ENCODE measurements at places on chromosomes 4 and X. TPM values are rescaled to one million over a fixed set of nuclear protein-coding genes. Genes with fewer than 3 reads are reported as not detected.

DNA sequence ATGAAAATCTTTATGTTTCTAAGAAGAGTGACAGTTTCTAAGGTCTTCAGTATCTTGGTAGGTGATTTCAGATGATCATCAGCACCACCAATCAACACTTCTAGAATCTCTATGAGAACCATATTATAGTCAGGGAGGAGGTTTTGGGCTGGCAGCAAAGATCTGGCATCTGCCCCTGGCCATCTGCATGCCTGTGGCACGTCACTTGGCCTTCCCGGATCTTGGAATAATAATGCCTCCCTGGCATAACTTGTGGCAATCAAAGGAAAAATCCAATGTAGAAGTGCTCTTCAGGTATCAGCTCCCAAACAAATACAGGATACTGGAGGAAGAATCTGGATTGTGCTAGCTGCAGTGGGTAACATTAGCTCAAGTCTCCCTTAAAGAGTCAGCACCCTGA lies 57.3 kb downstream of the RASL11B start:
- H3K27ac ChIP-seq = no peak overlapping the region
- H3K27me3 ChIP-seq = no peaks in the 10 kb centered on the region
- DNase-seq = no peak
- no peaks in the 10 kb centered on the region for H3K4me1 ChIP-seq
- no peak overlapping the region for H3K4me3 ChIP-seq

DNA sequence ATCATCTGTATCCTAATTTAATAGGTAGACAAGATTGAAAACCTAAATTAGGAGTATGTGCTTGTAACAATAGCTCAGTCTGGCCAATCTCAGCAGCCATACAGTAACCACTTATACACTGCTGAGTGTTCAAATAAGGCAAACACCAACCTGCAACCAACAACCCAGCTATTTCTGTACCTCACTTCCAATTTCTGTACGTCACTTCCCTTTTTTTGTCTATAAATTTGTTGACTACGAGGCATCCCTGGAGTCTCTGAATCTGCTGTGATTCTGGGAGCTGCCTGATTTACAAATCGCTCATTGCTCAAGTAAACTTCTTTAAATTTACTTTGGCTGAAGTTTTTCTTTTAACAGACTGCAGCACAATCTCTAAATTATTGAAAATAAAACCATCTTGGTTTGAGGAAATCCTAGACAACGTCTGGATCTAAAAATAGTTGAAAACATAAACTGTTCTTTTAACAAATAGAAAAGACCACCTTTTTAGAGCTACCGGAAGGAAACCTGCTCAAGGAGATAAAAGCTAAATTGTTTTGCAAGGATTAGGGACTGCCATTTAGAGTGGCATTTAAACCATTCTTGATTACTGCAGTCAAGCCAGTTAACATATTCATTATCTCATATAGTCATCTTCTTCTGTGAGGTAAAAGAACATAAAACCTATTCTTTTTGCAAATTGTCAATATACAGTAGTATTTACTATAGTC lies 778.1 kb downstream of the SH3BGRL start:
- H3K27me3 ChIP-seq = no peaks in the 10 kb centered on the region
- H3K27ac ChIP-seq = no peak overlapping the region
- no peaks in the 10 kb centered on the region for H3K36me3 ChIP-seq
- DNase-seq = no peak
- no peaks in the 10 kb centered on the region for H3K4me1 ChIP-seq

DNA sequence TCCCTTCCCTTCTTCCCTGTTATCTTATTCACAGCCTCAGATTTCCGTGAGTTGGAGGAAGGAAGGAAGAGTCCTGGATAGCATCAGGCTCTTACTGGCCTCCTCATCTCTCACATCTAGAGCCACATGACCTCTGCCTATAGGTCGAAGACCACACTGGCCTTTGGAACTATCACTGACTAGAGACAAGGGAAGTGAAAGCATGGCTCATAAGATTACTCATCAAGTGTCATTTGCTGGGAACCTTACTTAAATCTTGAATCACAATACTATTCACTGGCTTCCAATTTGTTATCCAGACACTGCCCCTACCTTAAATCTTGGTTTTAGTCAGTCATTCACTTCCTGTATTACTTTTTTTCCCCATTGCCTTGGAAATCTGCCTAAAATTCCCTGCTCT lies 61.6 kb upstream of the MTMR8 start:
- DNase-seq = no peak
- no peak overlapping the region for H3K27ac ChIP-seq
- no peak overlapping the region for H3K4me3 ChIP-seq
- H3K4me1 ChIP-seq = no peaks in the 10 kb centered on the region

DNA sequence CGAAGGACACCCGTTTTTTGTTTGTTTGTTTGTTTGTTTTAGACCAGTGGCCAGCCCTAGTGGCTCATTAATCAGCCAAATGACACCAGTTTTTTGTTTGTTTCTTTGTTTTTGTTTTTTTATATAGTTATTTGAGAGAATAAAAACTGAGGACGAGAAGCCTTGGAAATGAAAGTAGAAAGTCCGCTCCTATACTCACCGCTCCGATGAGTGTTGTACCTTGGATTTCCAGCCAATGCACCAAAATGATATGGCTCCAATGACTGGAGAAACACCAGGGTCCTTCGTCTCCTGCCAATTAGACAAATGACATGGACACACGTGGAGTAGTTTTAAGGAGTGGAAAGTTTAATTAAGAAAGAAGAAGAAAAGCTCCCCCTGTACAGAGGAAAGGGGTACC lies 87.9 kb downstream of the ZXDA start:
- H3K4me1 ChIP-seq = peaks cover 3% of the 10 kb centered on the region
- DNase-seq = no peak

- no peak overlapping the region for H3K27ac ChIP-seq
- no peak overlapping the region for H3K4me3 ChIP-seq
- no peaks in the 10 kb centered on the region for H3K27me3 ChIP-seq
- DNase-seq = no peak
- H3K36me3 ChIP-seq = no peaks in the 10 kb centered on the region
Measured at GRCh38 chrX:10922159-10922558, 189.0 kb upstream of the HCCS start.

GRCh38 chr4:39096847-39097246 lies 34.8 kb downstream of the KLHL5 start:
- H3K4me3 ChIP-seq = no peak overlapping the region
- no peaks in the 10 kb centered on the region for H3K36me3 ChIP-seq
- no peaks in the 10 kb centered on the region for H3K4me1 ChIP-seq
- DNase-seq = no peak

The SSX4 gene
- total RNA-seq = not detected

The ADH1A gene
- total RNA-seq = not detected

Data from upper lobe of left lung (tissue), 6 donors.